Mucosa of gallbladder (tissue), 1 donor: ENCODE measurements at places on chromosomes 2 and 18. TPM values are rescaled to one million over a fixed set of nuclear protein-coding genes. Genes with fewer than 3 reads are reported as not detected.

- no peak for DNase-seq
These were observed 76.0 kb upstream of the SMAD7 start for GRCh38 chr18:49026501-49027373.

DNA sequence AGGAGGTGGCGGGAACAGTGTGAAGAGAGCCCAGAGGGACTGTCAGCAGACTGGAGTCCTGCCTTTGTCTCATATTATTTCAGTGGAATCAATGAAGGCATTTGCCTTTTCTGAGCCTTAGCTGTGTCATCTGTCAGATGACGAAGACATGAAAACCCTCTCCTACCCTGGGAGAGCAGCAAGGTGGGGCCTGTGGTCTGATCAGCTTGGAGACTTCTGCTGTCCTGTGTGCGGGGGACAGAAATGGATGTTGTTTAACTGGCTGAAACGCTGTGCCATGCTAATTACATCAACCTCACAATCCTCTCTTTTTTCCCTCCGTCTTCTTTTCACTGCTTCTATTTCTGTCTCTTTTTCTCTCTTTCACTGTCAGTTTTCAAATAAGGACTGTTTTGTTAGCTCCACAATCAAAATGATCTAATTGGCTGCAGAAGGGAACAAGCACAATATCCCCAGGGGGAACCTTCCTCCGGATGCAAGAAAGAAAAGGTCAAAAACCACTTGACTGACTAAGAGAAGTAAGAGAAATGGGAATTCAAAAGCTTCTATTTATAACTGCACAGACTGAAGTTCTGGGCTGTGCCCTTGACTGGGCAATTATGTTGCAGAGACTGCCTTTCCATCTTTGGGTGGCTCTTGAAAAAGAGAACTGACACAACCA is 340.1 kb downstream of the CLIP4 start:
- DNase-seq: no peak

GRCh38 chr18:32930695-32931301 is 158.0 kb upstream of the KLHL14 start:
- DNase-seq: no peak

- DNase-seq: no peak
These were observed 19.0 kb downstream of the SETBP1 start for GRCh38 chr18:44699572-44700261.

The BCL11A gene
- 21.3 TPM for total RNA-seq
